Sciatic nerve (tissue), 2 donors: ENCODE measurements at places on chromosomes 11 and 22. TPM values are rescaled to one million over a fixed set of nuclear protein-coding genes. Genes with fewer than 3 reads are reported as not detected.

The ASRGL1 gene
- total RNA-seq = 17.0 TPM

DNA sequence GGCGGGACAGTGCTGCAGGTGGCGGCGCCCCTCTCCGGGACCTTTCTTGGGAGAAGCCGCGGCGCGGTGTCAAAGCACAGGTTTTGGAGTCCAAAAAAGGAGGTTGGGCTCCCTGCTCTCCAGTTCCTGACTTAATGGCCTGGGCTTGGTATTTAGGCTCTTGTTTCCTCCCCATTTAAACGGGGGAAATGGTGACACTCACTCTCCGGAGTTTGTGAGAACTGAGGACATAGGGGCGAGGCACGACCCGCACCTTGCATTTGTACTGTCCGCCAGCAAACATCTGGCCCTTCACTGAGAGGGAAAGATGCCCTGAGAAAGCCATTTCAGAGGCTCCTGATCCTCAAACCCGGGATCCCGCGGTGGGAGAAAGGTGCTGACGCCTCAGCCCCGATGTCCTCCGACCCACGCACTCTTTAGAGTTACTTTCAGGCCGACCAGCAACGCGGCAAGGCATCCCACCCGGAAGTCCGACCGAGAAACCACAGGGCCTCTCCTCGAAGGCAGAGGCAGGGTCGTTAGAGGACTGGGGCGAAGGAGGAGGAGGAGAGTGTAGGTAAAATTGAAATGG, 2.9 kb upstream of the WDR74 start:
- DNase-seq = peak; percentile 71

The UQCR10 gene
- 42.0 TPM for total RNA-seq

DNA sequence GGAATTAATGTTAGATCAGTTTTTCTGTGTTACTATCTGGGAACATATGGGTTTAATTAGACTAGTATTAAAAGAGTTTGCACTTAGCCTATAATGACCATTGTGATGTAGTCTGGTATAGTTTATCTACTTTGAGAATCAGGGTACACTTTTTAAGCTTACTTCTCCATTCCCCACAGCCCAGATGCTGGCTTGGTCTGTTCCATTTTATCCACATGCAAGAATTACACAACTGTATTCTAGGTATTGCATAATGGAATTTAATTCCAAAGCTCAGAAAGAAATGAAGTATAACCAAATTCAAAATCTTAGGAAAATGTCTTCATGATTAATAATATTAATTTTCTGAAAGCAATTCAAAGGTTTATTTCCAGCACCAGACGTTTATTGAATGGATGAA, 122.2 kb upstream of the PDGFD start:
- DNase-seq = no peak

GRCh38 chr22:23265368-23265700, 85.0 kb downstream of the BCR start:
- no peak for DNase-seq

The OR52A1 gene
- total RNA-seq = not detected

The MTNR1B gene
- not detected for total RNA-seq

The CRYBB2 gene
- not detected for total RNA-seq

GRCh38 chr11:96715208-96715607, 325.4 kb downstream of the JRKL start:
- DNase-seq = no peak

The OR52H1 gene
- total RNA-seq = 0.89 TPM

GRCh38 chr11:34075178-34075820, 23.8 kb downstream of the CAPRIN1 start:
- DNase-seq = no peak
